Stimulated activated CD4-positive, alpha-beta T cell treated with anti-CD3 and anti-CD28 coated beads, TNF-alpha, amount 100 ng/mL, for 4 hours (primary cell): ENCODE measurements at places on chromosomes 2 and 18.

- DNase-seq, result no peak
Measured at GRCh38 chr2:64988420-64989125, 626 bp upstream of the SLC1A4 start.

DNA sequence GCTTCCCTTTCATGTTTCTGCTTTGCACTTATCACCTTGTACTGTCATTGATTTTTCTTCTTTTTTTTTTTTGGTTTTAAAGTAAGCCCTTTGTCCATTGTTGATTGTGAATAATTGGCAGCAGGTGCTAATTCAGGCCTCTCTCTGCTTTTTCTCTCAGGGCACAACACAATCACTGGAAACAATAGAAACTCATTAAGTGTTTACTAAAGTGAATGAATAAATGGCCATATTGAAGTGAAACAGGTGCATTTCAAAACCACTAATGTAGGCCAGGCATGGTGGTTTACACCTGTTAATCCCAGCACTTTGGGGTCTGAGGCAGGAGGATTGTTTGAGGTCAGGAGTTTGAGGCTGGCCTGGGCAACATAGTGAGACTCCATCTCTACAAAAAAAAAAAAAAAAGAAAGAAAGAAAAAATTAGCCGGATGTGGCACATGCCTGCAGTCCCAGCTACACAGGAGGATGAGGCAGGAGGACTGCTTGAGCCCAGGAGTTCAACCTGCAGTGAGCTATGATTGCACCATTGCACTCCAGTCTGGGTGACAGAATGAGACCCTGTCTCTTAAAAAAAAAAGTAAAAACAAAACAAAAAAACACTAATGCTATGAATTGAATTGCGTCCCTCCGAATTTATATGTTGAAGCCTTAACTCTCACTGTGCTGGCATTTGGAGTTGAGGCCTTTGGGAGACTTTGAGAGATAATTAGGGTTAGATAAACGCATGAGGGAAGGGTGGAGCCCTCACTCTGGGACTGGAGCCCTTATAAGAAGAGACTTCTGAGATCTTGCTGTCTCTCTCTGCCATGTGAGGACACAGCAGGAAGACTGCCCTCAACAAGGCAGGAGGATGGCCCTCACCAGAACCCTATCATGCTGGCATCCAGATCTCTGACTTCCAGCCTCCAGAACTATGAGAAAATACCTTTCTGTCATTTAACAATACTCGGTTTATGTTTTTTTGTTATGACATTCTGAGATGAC is 19.9 kb downstream of the SLC38A11 start:
- no peak for DNase-seq

GRCh38 chr2:74877781-74878433 is 44.0 kb downstream of the HK2 start:
- DNase-seq, result no peak

- DNase-seq, result no peak
Measured at GRCh38 chr2:140117386-140117785, 1337.2 kb upstream of the NXPH2 start.

DNA sequence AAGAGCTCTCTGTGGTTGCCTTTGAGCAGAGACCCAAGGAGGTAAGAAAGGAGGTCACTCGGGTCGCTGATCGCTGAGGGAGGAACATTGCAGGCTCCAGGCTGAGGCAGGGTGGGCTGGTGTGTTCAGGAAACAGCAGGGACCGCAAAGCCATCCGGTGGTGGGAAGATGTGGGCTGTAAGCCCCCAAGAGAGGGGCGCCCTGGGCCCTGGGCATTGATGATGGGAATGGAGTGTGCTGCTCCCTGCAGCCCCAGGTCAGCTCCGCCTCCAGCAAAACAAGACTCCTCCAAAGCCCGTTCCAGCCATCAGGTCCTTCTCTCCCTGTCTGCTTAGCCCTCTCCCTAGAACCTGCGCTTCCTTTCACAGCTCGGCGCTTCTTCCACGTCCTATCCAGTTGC is 229.7 kb downstream of the KLHL29 start:
- no peak for DNase-seq

DNA sequence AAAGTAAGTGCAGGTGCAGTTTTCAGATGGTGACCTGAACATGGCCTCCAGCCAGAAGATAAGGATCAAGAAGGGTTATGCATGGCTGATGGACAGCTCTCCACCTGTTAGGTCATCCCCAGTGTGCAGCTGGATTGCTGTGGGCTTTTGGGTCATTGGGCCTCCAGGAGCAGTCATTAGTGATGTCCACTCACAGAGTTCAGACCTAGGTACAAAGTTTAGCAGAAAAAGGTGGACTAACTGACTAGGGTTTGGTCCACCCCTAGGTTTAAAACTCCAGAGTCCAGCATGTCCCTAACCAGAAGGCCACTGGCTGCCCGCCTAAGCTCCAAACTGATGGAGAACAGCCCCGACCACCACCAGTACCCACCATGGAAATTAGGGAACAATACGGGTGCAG is 18.3 kb upstream of the SULT1C2 start:
- no peak for DNase-seq

GRCh38 chr2:191747170-191747530 is 69.2 kb downstream of the NABP1 start:
- DNase-seq, result no peak

- no peak for DNase-seq
Measured at GRCh38 chr2:15634846-15635490, 43.3 kb downstream of the DDX1 start.

DNA sequence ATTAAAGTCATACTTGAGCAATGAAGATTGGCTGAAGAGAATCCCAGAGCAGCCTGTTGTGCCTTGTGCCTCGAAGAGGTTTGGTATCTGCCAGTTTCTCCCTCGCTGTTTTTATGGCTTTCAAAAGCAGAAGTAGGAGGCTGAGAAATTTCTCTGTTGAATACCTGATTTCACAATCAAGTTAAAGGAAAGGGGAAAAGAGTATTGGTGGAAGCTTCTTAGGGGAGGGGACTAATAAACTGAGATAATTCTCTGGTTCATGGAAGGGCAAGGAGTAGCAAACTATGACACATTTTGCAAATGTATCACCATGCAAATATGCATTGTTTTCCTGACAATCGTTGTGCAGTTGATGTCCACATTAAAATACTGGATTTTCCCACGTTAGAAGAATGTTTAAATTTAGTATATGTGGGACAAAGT is at the start of gene IL1B:
TSS of gene IL1B (minus strand) at position 85 of the 423 bp plus-strand sequence. CDS start 550 bp downstream, outside the sequence.
- DNase-seq, result no peak

DNA sequence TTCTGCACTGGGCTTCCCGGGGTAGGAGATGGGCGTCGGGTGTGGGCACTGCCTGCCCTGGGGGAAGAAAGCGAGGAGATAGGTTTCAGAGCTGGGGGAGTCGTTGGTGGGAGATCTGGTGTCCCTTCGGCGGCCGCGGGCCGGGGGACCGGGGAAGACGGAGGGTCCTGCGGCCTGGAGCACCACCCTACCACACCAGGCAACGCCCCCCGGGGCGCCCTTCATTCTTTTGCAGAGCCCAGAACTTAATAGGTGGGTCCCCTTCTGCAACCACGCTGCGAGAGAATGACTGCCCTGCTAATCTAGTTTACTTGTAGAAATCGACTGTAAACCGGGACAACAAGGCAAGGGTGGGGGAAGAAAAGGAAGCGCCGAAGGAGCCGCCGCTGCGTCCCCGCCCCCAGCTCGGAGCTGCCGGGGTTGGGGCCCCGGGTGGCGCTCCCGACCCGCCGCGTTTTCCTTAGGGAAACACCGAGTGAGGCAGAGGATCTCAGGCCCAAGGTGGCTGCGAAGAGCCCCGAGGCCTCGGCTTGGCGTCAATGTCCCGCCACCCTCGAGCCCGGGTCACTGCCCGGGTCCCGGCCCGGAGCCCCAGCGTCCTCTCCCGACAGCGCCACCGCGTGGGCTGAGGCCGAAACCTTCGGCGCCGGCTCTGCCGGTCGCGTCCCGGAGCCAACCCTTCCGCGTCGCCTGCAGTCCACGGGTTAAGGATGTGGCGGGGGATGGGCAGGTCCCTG is 5.4 kb upstream of the SATB2 start:
- no peak for DNase-seq

DNA sequence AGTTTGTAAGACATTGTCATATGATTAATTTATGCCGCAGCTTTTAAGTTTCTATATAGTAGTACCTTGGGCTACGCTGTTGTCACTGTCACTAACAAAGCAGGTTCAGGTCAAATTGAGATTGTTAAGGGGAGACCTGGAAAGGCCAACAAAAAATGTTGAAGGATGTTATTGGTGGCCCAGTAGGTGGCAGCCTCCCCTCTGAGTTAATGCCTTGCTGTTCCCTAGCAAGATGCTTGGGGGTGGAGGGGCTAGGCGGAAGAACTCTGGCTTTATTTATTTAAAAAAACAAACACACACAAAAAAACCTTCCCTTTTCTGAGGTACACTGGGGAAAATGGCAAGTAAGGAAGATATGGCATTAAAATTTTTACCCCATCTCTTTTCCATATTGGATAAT is 128.3 kb upstream of the ATP5MC3 start:
- no peak for DNase-seq
